ENCODE measurements at places on chromosomes 16 and 17.

- no peak for DNase-seq
These were observed 64.2 kb downstream of the FTO start for GRCh38 chr16:53768167-53768566.

DNA sequence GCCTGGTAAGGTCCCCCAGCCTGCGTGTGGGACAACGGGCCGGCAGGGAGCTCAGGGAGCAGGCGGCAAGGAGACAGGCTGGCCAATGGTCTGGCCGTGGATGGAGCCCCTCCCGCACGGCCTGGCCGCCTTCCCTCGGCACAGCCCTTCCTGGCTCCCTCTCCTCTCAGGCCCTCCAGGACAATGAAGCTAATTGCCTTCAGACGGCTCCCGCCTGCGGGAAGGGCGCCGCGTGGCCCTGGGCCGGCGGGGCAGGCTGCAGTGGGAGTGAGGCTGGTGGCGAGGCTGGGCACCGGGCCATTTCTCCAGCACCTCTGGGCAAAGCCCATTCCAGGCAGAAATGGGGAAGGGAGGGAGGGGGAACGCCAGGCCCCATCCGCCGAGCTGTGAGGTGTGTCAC lies 50.9 kb downstream of the ENGASE start:
- DNase-seq: no peak

GRCh38 chr16:2026461-2027023 lies at the start of gene NHERF2:
TSS of gene NHERF2 (plus strand) at chr16:2026902. CDS start at chr16:2027006, 104 bp downstream.
- no peak for DNase-seq

- DNase-seq: no peak
These were observed 20.3 kb downstream of the MSI2 start for GRCh38 chr17:57276621-57277020.

Measured in activated naive CD4-positive, alpha-beta T cell (primary cell).